ENCODE measurements at places on chromosomes 5 and 9.

- no peak for DNase-seq
Observed at GRCh38 chr5:73624888-73625287, 1.1 kb upstream of the ARHGEF28 start.

GRCh38 chr5:119363936-119364335, 8.1 kb downstream of the TNFAIP8 start:
- DNase-seq: no peak

DNA sequence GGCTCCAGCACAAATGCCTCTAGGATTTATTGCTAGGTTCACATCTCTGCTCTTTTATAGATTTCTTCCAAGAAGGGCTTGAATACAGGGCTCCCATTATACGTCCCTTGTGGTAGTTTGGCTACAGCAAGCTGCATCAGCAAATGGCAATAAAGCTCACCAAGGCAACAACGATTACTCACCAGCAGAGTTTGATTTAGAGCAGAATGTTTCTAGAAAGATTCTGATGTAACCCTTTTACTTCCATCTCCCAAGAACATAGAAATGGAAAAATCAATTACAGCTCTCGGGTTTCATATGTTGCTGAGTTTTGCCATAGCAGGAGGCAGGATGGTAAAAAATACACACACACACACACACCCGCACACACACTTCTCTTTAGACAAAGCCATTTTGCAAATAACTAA, 124.2 kb upstream of the TNPO1 start:
- no peak for DNase-seq

DNA sequence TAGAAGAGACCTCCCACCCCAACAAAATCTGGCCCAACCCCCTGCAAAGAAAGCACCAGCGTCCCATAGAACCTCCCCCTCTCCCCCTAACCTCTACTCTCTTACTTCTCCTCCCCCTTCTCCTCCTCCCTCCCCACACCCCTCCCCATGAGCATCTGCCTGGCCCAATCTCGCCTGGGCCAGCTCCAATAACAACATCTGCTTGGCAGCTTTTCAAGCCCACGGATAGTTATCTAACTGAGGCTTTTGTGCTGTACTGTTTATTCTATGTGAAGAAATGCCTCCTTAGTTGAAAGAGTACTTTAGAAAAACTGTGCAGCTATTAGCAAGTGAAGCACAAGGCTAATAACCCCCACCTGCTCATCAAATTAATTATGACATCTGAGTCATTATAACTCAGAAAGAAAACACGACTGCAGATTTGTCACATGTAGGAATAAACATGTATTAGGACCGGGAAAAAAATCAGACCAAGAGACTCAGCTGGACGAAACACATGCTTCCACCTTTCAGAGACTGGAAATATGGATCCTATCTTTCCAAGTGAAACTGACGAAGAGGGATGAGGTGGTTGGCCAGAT, 42.8 kb downstream of the NFIB start:
- no peak for DNase-seq

GRCh38 chr5:38598994-38599617, 42.7 kb upstream of the LIFR start:
- DNase-seq: no peak

DNA sequence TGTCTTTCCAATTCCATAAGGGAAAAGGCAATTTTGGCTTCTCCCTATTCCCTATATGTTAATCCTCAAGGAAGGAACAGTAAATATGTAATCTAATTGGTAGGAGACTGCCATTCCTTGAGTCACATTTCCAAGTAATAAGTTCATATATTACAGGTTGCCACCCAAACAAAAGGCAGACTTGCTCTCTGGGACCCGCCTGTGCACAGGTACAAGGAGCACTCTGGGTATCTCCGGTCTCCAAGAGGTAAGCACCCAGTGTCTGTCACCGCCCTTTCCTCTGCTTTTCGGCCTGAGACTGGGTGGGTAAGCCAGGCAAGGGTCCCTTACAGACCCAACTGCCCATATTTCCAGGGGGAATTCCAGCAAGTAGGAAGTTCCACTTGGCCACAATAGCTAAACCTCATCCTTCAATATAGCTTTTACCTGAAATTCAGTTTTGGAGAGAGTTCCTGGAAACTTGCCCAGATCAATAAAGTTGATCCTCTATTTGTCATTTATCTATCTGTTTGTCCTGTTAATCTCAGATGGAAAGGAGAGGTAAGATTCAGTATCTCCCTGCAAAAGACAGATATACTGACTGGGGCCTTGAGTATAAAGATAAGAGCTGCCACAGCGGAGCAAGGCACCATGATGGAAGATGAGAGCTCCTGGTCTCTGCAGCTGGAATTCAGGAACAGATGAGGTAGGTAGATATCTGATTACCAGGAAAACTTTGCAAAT, 81.8 kb downstream of the SUSD1 start:
- no peak for DNase-seq

DNA sequence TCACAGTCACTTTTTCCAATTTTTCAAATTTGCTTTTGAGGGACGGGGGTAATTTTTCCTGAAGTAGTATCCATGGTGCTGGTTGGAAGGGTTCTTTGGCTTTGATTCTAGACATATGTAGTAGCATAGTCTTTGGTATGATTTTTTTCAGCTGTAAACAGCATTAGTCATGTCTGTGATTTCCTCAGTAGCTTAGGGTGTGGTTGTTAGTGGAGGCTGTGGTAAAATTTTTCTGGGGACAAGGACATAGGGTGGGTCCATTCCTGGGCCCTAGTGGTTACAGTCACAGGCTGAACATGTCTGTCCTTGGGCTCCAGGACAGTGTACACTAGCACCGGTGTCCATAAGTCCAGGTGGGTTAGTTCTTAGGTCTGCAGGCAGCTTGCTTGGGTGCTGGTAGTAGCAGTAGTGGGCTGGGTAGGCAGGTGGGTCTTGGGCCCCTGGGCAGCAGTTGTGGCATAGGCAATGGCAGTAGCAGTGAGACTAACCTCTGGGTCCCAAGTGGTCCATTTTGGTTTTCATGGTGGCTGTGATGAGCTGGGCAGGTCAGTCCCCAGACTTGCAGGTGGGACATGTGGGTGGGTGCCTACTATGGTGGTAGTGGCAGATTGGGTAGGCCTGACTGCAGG, 100.0 kb upstream of the CXCL14 start:
- no peak for DNase-seq

DNA sequence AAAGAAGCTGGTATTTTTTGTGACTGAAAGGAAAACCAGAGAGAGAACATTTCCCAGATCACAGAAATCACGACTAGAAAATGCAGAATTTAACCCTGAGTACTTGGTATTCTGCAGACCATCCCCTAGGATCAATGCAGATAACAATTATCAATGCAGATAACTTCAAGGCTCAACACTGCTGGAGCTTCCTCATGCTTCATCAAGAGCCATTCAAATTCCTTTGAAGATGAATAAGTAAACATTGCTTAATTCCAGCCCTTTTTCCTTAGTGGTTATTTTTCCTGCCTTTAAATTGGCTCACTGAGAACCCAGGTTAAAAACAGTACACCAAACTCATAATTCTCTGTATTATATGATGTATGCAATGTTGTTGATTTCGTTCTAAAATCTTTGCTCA, 370.1 kb upstream of the TLE4 start:
- DNase-seq: no peak

DNA sequence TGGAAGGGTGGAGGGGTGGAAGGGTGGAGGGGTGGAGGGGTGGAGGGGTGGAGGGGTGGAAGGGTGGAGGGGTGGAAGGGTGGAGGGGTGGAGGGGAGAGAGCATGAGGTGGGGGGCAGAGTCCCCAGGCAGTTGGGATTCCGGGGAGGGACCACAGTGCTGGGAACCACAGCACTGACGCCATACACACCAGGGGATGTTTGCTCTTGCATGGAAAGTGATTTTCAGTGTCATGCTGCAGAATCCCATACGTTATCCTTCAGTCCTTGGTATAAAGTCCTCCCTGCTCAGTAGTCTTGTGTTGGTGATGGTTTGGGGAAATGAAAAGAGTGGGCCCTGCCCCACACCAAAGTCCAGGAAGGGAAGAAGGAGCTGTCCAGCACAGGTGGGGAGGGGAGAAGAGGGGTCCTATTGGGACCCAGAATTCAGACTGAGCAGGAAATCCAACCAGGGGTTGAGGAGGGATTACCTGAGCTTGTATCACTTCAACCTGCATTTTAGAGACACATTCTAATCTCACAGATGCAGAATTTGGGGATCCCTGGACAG, 5.5 kb upstream of the FIBCD1 start:
- no peak for DNase-seq

DNA sequence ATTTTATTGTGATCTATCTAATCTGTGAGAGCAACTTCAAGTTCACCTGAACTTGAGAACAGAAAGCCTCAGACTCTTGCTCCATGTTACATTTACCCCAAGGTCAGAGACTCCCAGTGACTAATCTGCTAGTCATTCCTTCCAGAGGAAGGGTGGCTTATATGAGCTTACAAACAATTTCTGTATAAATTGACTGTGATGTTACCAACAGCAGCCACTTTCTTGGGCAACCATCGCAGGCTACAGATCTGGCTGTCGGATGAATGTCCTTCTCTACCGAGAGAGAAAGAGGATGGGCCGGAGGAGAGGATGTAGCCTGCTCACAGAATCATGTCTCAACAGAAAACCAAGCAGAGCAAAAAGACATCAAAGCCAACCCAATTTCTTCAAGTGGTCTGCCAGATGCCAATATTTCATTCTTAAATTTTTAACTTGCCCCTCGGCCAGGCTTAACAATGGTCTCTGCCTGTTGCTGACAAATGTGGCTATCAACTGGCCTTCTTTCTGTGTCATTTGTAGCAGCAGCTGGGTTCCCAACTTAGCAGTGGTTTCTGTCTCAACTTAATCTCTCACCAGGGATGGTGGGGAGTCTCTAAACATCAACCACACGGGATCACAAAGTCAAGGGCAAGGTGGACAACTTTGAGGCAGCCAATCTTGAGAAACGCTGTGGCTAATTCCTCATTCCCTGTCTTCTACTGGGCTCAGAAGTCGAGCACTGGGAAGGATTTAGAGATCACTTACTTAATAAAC, 81.3 kb downstream of the RAPGEF1 start:
- no peak for DNase-seq

- no peak for DNase-seq
Observed at GRCh38 chr5:105840800-105841199, 1829.9 kb downstream of the EFNA5 start.

GRCh38 chr5:142011572-142012185, 1.1 kb downstream of the GNPDA1 start:
- no peak for DNase-seq

DNA sequence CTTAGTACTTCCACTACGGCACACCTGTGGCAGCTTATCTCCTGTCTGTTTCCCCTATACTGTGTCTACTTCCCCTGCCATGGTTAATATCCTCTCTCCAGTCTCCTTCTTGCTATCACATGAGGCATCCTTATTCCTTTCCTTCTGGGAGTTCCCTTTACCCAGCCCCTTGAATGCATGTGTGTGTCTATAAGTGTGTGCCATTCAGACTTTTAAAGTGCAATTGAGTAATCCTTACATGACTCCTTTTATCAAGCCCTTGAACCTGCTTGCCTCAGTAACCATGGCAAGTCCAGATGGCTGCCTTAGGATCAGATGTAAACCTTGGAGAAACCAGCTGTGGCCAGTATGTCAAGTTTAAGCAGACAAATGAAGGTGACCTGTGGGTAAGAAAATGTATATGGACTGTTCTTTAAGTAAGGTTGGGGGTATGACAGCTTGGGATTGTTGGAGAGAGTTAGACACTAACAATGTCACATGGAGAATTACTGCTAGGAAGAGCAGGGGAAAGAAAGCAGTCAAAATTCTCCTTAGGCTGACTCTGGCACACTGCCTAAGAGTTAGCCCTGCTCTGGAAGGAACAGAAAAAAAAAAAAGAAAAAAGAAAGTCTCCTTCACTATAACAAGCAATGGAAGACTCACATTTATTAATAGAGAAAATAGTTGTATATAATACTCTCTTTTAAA, 142.1 kb downstream of the HINT1 start:
- DNase-seq: no peak

DNA sequence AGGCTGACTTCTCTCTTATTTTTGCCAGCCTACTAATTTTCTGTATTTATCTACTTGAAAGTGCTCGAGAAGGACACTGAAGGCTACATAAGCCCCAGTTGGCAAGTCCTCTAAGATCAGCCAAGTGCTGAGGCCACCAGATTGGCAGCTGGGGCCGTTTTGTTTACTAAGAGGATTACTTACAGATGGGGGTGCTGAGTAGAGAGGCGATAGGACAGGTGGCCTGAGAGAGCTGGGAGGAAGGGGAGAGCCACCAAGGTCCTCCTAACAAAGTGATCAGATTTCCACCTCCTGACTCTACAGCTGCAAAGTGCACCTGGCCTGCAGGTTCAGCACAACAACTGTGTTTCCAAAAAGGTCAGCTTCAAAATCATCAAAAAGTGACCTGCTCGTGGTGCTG, 32.9 kb downstream of the FRMD3 start:
- DNase-seq: no peak

DNA sequence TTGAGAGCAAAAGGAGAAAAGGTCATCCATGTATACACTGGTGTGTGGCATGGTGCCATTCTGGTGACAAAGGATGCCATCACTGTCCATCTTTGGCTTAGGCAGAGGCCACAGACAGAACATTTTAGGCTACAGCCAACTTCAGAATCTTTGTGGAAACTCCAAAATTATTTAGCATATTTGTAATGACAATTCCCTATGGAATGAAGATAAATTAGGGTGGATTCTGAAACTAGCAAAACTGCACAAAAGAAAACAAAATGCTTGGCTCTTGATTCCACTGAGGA, 92.5 kb downstream of the FBXW11 start:
- DNase-seq: no peak

GRCh38 chr5:89546657-89547056, 663.7 kb upstream of the MEF2C start:
- DNase-seq: no peak

DNA sequence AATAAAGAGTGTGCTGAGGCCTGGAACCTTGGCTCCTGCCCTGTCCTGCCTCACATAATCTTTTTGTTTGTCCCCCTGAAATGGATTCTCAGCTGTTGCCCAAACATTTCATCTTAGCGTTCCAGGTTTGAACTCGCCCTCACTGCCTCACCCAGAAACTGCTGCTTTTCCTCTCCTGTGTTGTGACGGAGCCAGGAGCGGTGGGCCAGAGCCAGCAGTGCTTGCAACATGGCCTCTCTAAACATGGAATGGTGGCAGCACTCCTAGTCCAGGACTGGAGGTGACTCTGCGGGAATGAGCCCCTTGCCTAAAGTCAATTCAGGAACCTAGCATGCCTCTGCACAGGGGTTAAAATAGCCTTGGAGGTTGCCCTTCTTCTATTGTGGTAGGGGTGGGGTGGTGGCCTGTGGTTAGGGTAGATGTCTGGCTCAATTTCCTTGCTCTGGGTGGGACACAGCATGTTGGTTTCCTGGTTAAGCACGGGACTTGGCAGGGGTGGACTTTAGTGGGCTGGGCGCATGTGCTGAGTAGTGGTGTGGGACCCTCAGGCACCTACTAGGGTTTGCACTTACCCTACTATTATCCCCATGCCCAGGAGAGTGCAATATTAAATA, 101.6 kb downstream of the SLC25A46 start:
- no peak for DNase-seq

- no peak for DNase-seq
Observed at GRCh38 chr5:94682814-94683520, 64.5 kb downstream of the SLF1 start.

Measured in chondrocyte (in vitro differentiated cells).